Transverse colon (tissue), 4 donors: ENCODE measurements at places on chromosomes 3 and 15. TPM values are rescaled to one million over a fixed set of nuclear protein-coding genes. Genes with fewer than 3 reads are reported as not detected.

Gene MYO5C
- total RNA-seq, result 56.1 TPM

Gene TMEM207
- not detected for total RNA-seq

Gene HGD
- total RNA-seq, result 68.8 TPM

Gene PLS1
- 58.7 TPM for total RNA-seq

Gene SLC2A2
- not detected for total RNA-seq

Gene ATP13A4
- total RNA-seq, result 13.4 TPM

Gene NAA80
- total RNA-seq, result 5.2 TPM

DNA sequence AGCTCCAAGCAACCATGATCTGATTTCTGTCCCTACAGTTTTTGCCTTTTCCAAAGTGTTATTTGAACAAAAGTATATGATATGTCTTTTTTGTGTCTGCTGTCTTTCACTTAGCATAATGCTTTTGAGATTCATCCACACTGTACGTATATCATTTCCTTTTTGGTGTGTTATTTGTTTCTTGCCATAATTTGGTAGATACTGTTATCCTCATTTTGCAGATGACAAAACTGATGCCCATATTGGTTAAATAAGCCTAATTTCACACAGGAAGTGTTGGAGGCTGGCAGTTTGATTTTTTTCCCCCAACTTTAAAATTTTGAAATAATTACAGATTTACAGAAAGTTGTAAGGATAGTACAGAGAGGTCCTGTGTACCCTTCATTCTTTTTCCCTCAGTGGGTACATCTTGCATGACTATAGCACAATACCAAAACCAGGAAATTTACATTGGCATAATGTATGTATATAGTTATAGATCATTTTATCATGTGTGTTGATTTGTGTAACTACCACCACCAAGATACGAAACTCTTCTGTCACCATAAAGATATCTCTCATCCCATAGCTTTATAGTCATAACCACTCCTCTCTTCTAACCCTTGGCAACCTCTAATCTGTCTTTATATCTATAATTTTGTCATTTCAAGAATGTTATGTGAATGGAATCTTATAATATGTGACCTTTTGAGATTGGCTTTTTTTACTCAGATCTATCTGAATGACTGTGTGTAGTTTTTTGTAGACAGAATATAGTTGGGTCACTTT, 55.6 kb downstream of the RASA2 start:
- DNase-seq, result no peak
- H3K4me1 ChIP-seq, result no peaks in the 10 kb centered on the region
- no peak overlapping the region for H3K4me3 ChIP-seq

GRCh38 chr3:150249779-150250470, 158.2 kb upstream of the TSC22D2 start:
- H3K36me3 ChIP-seq, result no peaks in the 10 kb centered on the region
- no peak for DNase-seq
- no peak overlapping the region for H3K27ac ChIP-seq
- H3K4me1 ChIP-seq, result peaks cover 31% of the 10 kb centered on the region
- H3K4me3 ChIP-seq, result no peak overlapping the region

- H3K27ac ChIP-seq, result peak overlapping the region; percentile 20
- DNase-seq, result no peak
- no peaks in the 10 kb centered on the region for H3K27me3 ChIP-seq
- H3K4me3 ChIP-seq, result no peak overlapping the region
- peaks cover 2% of the 10 kb centered on the region for H3K4me1 ChIP-seq
These were observed 89.9 kb downstream of the CCNL1 start for GRCh38 chr3:157069846-157070677.

GRCh38 chr3:151085889-151086483, 522 bp downstream of the MED12L start:
- peaks cover 66% of the 10 kb centered on the region for H3K27me3 ChIP-seq
- DNase-seq, result peak; percentile 10
- H3K4me3 ChIP-seq, result peak overlapping the region; percentile 53
- no peak overlapping the region for H3K27ac ChIP-seq

DNA sequence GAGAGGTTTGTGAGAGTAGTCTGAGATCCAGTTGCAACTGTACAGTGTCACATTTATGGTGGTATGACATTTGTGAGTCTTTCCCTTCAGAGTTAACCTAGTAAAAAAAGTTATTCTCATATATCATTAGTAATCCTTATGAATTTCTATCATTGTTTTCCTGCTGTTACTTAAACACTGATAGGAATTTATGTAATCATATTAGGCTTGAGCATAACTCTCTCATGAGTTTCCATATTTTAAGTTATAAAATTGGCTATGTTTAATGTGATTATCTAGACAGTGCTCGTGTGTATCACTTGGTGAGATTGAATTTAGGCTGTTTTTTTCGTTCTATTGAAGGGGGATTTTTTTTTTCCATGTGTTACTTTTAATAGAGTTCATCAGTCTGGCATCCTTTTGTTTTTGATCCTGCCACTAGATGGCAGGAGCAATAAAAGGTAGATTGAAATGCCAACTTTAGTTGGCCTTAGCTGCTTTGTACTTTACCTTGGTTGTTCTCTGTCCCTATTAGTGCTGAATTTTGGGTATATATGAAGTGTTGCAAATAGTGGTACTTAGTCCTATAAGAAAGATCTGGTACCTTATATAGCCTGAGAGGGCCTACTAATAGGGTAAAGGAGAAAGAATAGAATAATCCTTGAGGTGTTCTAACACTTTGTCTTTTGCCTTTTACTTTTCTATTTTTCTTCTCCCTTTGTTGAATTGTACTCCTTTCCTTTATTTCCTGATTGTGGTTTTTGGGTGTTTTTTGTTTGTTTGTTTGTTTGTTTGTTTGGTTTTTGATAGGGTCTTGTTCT, 17.9 kb downstream of the STT3B start:
- H3K36me3 ChIP-seq, result no peaks in the 10 kb centered on the region
- H3K4me3 ChIP-seq, result no peak overlapping the region
- H3K4me1 ChIP-seq, result peaks cover 11% of the 10 kb centered on the region
- no peaks in the 10 kb centered on the region for H3K27me3 ChIP-seq
